GM23338 (cell line): ENCODE measurements at places on chromosomes 11 and 22. TPM values are rescaled to one million over a fixed set of nuclear protein-coding genes. Genes with fewer than 3 reads are reported as not detected.

Gene OR51B2
- polyA plus RNA-seq: not detected in 2 replicates

Gene CDPF1
- polyA plus RNA-seq: 10.1 and 11.3 TPM in 2 replicates

Gene TREH
- 0.24 and 0.36 TPM in 2 replicates for polyA plus RNA-seq

Gene FGF4
- polyA plus RNA-seq: 4.1 and 4.8 TPM in 2 replicates

Gene CECR2
- 18.4 and 24.2 TPM in 2 replicates for polyA plus RNA-seq

Gene PRRG4
- 1.4 and 1.6 TPM in 2 replicates for polyA plus RNA-seq

Gene APOL5
- not detected in 2 replicates for polyA plus RNA-seq

Gene OR8D4
- not detected in 2 replicates for polyA plus RNA-seq

Gene OR10A5
- 0.37 TPM in 1 of 2 replicates, not detected in the other for polyA plus RNA-seq

Gene TCN1
- not detected in 2 replicates for polyA plus RNA-seq

Gene MUC15
- not detected in 2 replicates for polyA plus RNA-seq

Gene GAL
- polyA plus RNA-seq: 691 and 693 TPM in 2 replicates

Gene CNGA4
- polyA plus RNA-seq: 0.15 TPM in 1 of 2 replicates, not detected in the other

Gene HPX
- polyA plus RNA-seq: 0.47 and 0.71 TPM in 2 replicates

Gene HEPN1
- polyA plus RNA-seq: not detected in 2 replicates

Gene TIMM10B
- 25.0 and 30.8 TPM in 2 replicates for polyA plus RNA-seq

Gene ADM
- 84.5 and 95.9 TPM in 2 replicates for polyA plus RNA-seq

Gene FIBP
- polyA plus RNA-seq: 79.0 and 84.4 TPM in 2 replicates

Gene CARD18
- not detected in 2 replicates for polyA plus RNA-seq

Gene DENND6B
- 0.12 and 0.71 TPM in 2 replicates for polyA plus RNA-seq

Gene TRPC6
- 0.05 and 0.21 TPM in 2 replicates for polyA plus RNA-seq

Gene SCUBE2
- 0.47 and 1.2 TPM in 2 replicates for polyA plus RNA-seq

Gene RIC8A
- 23.6 and 27.3 TPM in 2 replicates for polyA plus RNA-seq

Gene DGCR6L
- 82.4 and 85.9 TPM in 2 replicates for polyA plus RNA-seq

Gene SEC14L2
- 2.2 and 2.5 TPM in 2 replicates for polyA plus RNA-seq

Gene OR5D18
- polyA plus RNA-seq: not detected in 2 replicates

Gene ACTN3
- 6.0 and 7.3 TPM in 2 replicates for polyA plus RNA-seq

Gene ARHGAP20
- 0.05 TPM in 1 of 2 replicates, not detected in the other for polyA plus RNA-seq

Gene KRTAP5-7
- polyA plus RNA-seq: not detected in 2 replicates

Gene GLYAT
- polyA plus RNA-seq: not detected in 2 replicates

Gene PDGFB
- polyA plus RNA-seq: 1.9 and 2.2 TPM in 2 replicates

Gene PPP2R5B
- 2.6 and 2.8 TPM in 2 replicates for polyA plus RNA-seq

Gene C11orf97
- polyA plus RNA-seq: not detected in 2 replicates

Gene BIK
- polyA plus RNA-seq: 9.6 and 10.4 TPM in 2 replicates
